ENCODE measurements at places on chromosomes 2 and 18. TPM values are rescaled to one million over a fixed set of nuclear protein-coding genes. Genes with fewer than 3 reads are reported as not detected.

Gene IL1R1
- total RNA-seq = 95.9 TPM

Gene SLC23A3
- total RNA-seq = 2.8 TPM

Gene XRCC5
- 265 TPM for total RNA-seq

Gene DSC1
- total RNA-seq = not detected

Gene GPN1
- 28.1 TPM for total RNA-seq

Gene RUFY4
- total RNA-seq = 0.69 TPM

Gene TXNL1
- 54.0 TPM for total RNA-seq

Gene ANKRD44
- total RNA-seq = 39.2 TPM

Measured in kidney (tissue), 22 donors.